ENCODE measurements at places on chromosomes 11 and 22.

DNA sequence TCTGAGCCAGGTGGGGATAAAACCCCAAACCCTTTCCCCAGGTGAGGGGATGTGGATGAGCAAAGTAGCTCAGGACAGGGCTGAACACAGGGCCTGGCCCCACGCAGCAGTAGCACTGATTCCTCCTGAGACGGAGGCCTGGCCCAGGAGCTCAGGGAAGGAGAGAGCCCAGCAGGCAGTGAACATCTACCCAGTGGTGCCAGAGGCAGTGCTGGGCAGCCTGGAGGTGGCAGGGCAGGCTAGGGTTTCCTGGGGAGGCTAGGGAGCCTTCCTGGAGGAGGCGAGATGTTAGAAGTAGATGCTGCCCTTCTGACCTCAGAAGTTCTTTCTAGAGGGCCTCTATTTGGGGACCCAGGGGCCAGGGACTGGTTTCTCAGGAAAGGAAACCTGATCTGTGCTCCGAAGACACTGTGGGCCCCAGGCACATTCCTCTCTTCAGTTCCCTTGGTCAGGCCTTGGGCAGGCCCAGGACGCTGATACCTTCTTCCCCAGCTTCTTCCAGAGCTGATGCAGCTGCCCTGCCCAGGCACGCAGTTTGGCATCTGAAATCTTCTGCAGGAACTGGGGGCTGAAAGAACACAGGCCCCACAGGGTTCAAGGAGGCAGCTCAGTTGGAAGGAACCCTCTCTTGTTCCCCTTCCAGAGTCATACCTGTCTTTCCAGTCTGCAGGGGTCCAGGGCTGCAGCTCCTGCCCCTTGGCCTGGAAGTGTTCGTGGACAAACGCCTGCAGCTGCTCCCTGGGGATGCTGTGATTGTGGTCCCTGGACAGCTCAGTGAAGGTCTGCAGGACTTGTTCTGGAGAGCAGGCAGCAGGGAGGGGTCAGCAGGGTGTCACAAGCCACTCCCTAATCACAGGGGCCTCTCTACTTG lies 16.8 kb downstream of the TREH start:
- DNase-seq, result no peak

- DNase-seq, result no peak
These were observed 18.9 kb downstream of the BCR start for GRCh38 chr22:23199159-23199558.

DNA sequence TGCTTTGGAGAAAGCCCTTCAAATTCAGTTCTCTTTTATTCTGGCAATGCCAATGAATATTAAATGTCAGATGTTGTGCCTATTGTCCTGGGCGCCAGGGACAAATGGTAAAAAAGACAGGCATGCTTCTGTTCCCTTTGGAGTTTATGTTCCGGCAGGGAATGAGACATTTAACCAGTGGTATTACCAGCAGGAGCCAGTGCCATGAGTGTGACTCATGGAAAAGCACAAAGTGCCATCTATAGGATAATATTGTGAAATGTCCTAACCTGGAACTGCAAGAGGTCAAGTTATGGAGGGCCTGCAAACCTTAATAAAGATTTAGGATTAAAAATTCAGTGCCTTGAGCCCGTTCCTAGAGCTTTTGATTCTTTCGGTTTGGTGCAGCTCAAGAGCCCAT lies 39.5 kb downstream of the REXO2 start:
- DNase-seq, result no peak

- no peak for DNase-seq
These were observed 8.2 kb downstream of the PACSIN2 start for GRCh38 chr22:43006753-43007152.

DNA sequence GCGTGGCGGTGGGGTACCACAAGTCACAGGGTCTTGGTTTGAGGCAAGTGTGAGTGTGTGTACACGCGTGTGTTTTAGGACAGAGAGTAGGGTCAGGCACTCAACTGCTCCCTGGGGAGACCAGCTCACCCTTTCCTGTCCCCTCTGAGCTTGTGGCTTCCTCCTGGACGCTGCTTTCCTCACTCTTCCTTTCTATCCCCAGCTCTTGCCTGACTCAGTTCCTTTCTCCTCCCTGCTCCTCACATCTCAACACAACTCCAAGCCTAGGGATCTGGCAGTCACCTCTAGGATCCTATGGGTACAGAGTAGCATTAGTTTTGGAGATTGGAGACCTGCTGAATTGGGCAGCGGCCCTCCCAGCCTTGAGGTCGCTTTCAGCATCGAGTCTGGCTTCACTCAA lies 4.1 kb downstream of the CLCF1 start:
- no peak for DNase-seq
